ENCODE measurements at places on chromosomes 12 and 14.

- DNase-seq: peak; percentile 24
Observed at GRCh38 chr12:68746572-68747180, 700 bp downstream of the SLC35E3 start.

DNA sequence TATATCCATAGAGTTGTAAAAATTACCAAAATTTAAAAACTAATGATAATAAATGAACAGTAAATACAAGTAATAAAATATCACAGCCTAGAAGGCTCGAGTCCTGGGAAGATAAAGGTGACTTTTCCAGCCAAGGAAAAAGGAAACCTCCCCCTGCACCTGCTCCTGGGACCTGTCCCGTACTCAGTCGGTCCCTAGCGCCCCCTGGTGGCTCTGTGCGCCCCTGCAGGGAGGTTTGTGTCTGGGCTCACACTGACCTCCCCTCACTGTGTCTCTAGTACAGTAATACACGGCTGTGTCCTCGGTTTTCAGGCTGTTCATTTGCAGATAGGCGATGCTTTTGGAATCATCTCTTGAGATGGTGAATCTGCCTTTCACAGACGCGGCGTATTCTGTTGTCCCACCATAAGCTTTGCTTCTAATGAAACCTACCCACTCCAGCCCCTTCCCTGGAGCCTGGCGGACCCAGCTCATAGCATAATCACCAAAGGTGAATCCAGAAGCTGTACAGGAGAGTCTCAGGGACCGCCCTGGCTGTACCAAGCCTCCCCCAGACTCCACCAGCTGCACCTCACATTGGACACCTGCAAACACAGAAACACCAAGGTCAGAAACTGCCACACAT is 1030.4 kb downstream of the TMEM121 start:
- DNase-seq: no peak

- no peak for DNase-seq
Observed at GRCh38 chr14:96136371-96137005, 68.2 kb upstream of the BDKRB2 start.

GRCh38 chr12:49296836-49297694 is 2.1 kb downstream of the PRPH start:
- no peak for DNase-seq
